Inflammatory macrophage (primary cell): ENCODE measurements at places on chromosomes 11 and 22.

GRCh38 chr22:36419177-36419911 is 31.6 kb upstream of the MYH9 start:
- peak; percentile 86 for DNase-seq

DNA sequence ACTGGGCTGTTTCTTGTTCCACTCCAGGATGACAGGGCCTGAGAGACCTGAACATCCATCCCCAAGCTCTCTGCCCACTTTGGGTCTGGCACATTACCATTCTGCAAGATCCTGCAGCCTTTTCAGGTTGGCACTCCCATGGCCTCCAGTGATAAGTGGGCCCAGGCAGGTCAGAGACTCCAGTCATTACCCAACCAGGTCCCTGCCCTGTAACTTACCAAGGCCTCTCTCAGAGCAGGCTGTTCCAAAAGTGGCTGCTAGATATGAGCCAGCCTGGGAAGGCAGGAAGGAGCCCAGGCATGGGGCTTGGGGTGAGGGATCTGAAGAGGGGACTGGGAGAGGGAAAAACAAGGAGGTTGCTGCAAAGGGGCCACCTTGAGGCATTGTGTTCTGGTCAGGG is 35.9 kb downstream of the KCNQ1OT1 start:
- DNase-seq = no peak

GRCh38 chr22:28052825-28053269 is 133.8 kb upstream of the PITPNB start:
- DNase-seq = no peak

GRCh38 chr11:15493921-15494620 is 379.3 kb downstream of the INSC start:
- DNase-seq = no peak

GRCh38 chr22:34934261-34934660 is 131.7 kb upstream of the ISX start:
- DNase-seq = no peak

- DNase-seq = no peak
These were observed 6.8 kb downstream of the SAC3D1 start for GRCh38 chr11:65047581-65048422.

DNA sequence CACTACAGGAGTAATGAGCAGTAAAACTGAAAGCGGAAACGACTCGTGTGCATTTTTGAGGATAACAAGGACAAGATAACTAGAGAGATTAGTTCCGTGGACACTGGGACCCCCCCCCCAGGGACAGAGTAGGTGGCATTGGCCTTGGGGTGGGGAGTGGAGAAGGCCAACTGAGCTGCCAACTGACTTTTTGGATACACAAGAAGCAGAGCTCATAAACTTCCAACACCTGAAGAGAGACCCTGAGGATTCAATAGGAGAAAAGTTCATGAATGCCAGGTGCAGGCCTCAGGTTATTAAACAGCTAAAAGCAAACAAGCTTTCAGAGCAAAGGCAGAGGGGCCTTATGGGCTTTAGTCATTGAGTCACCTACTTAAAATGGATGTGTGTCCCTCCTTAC is 17.6 kb upstream of the PRSS23 start:
- DNase-seq = no peak

DNA sequence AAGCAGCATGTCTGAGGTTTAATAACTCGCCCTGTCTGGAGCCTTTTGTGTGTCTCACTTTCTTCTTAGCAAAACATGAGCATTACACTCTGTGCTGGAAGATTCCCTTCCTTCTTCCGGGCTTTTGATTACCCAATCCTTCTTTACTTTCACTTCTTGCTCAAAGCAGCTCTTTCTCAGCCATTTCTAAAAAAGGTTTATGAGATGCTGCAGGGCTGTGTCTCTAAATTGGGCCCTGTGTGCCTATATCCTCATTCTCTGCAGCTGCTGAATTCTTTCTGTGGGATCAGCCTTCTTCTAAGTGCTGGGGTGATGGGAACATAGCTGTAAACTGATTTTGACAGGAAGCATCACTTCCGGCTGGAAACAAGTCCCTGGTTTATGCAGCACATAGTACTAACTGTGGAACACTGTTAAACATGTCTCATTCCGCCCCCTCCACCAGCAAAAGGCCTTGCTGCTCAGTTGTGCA is 71.8 kb downstream of the PIWIL4 start:
- DNase-seq = peak; percentile 64

GRCh38 chr11:46452918-46453517 is 61.4 kb upstream of the CHRM4 start:
- DNase-seq = no peak

DNA sequence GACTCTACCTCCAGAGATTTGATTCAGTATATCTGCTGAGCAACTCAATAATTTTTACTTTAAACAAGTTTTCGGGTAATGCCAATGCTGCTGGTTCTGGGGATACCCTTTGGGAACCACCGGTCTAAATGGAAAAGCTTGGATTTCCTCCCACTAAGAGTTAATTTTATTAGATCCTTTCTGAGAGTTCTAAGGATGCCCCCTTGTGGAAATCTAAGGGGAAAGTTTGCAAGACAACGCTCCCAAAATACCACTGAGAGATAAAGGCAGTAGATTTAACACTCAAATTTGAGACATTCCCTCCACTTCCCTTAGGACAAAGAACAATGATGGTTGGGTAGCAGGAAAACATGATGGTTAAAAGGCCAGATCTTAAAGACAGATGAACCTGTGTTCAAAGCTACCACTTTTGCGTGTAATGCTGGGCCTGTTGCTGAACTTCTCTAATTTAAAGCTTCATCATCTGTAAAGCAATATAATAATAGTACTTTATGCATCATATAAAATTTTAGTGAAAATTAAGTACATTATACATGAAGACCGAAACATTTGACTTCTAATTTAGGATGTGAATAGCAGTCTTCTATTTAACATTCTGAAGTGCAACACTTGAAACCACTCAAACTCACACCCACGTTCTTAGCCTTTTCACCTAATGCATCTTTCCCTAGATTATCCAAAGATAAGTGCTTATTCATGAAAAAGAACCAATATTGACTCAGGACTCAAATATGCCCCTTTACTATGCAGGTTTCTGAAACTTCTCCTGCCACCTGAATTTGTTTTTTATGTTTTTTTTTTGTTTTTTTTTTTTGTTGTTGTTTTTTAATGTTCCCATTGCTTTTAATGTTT is 110.1 kb upstream of the LUZP2 start:
- no peak for DNase-seq

GRCh38 chr11:23767576-23767975 is 729.3 kb upstream of the LUZP2 start:
- DNase-seq = no peak

DNA sequence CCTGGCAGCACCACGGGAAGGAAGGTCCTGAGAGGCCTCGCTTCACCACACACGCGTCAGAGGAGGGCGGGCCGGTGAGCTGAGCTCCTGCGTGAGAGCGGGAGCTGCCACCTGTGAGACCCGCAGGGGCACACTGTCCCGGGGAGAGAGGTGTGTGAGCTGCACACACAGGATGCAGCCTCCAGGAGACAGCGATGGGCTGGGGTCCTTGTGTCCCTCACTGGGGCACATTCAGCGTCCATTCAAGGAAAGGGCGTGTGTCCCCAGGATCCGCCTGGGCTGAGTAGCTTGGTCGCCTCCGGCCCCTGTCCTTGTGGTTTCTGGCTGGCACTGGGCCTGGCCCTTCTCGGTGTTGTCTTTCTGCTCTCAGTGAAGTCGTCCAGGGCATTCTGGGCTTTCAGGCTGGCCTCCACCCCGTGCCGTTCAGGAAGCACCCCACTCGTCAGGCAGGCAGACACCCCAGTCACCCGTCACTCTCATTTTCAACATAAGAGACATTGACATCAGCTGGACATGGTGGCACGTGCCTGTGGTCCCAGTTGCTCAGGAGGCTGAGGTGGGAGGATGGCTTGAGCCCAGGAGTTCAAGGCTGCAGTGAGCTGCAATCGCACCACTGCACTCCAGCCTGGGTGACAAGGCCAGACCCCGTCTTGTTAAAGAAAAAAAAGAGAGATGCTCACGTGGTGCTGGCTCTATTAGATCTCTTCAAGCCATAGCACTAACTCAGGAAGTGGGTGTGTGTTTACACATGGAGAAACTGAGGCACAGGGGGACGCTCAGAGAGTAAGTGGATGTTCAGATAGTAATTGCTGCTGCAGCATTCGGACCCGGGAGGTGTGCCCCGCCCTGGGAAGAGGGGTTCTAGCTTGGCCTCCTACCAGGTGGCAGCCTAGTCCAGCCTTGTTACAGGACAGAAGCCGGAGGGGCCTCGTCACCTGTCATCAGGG is 1081.6 kb downstream of the BRD1 start:
- no peak for DNase-seq

- no peak for DNase-seq
These were observed 143.2 kb downstream of the APOL5 start for GRCh38 chr22:35860837-35861236.

GRCh38 chr11:27353593-27354358 is 9.2 kb downstream of the CCDC34 start:
- DNase-seq = no peak

- no peak for DNase-seq
These were observed 5.9 kb downstream of the CCDC90B start for GRCh38 chr11:83280256-83280655.

GRCh38 chr22:36081023-36081431 is 52.4 kb upstream of the RBFOX2 start:
- DNase-seq = no peak
